ENCODE measurements at places on chromosomes 1 and 21. TPM values are rescaled to one million over a fixed set of nuclear protein-coding genes. Genes with fewer than 3 reads are reported as not detected.

The RNASEL gene
- 6.9 TPM for polyA plus RNA-seq

The OR10J1 gene
- not detected for polyA plus RNA-seq

The AADACL4 gene
- polyA plus RNA-seq: 0.21 TPM

The CDC7 gene
- 2.6 TPM for polyA plus RNA-seq

The OR14K1 gene
- not detected for polyA plus RNA-seq

The KCNK1 gene
- 3.0 TPM for polyA plus RNA-seq

The TTC24 gene
- not detected for polyA plus RNA-seq

The SLAMF7 gene
- not detected for polyA plus RNA-seq

DNA sequence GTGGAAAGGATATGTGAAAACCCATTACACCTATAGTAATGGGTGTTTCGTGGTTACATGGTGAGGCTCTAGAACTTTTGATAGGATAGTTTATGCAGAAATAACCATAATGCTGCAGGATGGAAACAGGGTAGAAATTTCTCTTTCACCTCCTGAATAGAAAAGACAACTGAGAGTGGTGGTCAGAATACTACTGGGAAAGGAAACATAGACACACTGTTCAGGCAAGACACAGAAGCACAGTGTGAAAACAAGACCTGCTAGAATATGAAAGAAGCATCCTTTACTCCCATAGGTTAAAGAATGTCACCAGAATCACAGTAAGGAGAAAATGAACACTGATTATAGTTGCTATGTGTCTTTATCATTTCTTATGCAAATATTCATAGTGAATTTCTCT, 496.6 kb downstream of the DPYD start:
- DNase-seq: no peak

DNA sequence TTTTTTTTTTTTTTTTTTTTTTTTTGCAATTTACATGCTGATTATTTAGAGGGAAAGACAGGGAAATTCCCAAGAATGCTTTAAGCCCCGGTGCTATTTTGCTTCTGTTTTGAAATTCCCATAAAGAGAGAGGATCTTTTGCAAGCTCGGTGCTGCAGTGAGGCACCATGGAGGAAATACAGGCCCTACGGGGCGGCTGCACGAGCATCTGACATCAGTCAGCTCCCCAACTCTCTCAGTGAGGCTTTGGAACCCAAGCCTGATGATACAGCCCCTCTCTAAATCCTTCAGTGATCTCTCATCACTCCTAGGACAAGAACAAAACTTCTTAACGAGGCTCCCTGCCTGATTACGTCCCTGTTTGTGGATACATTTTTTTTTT, 791 bp upstream of the CHI3L1 start:
- DNase-seq: no peak

DNA sequence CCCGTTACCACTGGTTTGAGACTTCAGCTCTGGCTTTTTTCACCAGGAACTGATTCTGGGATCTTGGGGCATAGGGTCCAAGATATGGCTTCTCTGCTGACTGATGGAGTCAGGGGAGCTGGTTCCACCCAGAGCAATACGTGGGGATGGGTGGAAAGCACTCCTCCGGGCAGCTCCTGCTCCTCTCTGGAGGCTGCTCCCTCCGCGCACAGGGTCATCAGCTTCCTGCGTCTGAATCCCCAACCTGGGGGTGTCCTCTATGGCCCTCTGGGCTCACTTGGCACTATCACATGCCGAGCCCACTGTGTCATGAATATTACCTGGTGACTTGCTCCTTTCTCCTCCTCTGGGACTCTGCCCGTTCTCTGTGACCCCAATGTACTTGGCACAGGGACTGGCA, 405.4 kb upstream of the VAMP3 start:
- no peak for DNase-seq

DNA sequence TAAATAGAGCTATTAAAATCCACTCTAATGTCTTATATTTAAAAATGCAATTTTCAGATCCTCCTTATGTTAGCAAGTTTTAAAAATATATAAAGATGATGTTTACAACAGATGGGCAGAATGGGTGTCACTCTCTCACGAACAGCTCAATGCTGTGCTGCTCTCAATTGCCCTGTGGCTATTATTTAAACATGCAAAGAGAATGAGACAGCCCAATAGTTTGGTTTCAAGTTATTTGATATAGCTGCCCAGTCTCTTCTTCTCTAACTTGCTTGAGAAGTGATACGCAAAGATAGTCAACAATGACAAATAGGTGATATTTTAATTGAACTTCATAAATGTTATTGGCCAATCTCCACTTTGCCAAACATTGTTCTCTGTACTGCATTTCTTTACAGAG, 199.3 kb upstream of the GREM2 start:
- DNase-seq: no peak

DNA sequence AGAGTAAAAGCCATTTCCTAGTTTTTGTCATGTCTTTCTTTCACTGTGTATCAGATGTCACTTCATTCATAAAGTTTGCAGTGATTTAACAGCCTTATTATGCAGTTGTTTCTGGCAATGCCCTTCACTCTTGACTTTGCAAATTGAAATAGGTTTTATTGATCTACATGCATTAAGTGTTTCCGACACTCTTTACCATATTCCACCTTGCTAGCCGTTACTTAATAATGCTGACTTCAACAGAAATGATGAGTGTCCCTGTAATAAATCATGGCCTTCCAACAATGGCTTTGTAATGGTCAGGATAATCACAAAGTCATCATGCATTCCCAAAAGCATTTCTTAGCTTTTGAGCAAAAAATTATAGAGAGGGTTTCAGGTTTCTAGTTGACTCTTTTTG, 236.8 kb upstream of the FMN2 start:
- no peak for DNase-seq

DNA sequence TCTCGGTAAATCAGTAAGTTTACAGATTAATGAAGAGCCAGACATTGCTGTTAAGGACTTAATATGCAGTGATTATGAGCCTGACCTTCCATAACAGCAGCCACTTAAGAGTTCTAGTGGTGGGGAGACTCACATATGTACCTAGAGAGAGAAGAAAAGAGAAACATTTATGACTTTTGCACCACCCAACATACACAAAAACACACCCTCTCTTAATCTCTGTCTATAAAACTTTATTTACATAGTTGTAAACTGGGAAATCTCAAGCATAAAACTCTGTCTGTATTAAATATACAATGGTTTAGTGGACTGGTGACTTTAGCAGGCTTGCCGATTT, 347.4 kb upstream of the ADGRL2 start:
- DNase-seq: no peak

- DNase-seq: no peak
Observed at GRCh38 chr1:45260244-45260643, 53.8 kb upstream of the ZSWIM5 start.

GRCh38 chr1:229089586-229090208, 181.2 kb upstream of the RAB4A start:
- no peak for DNase-seq

DNA sequence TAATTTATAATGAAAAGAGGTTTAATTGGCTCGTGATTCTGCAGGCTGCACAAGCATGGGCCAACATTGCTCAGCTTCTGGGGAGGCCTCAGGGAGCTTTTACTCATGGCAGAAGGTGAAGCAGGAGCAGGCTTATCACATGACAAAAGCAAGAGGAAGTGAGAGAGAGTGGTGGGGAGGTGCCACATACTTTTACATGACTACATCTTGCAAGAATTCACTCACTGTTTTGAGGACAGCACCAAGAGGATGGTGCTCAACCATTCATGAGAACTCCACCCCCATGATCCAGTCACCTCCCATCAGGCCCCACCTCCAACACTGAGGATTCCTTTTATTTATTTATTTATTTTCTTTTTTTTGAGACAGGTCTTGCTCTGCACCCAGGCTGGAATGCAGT, 5.5 kb upstream of the PLEKHM2 start:
- peak; percentile 73 for DNase-seq

GRCh38 chr1:90414201-90414600, 302.9 kb downstream of the BARHL2 start:
- no peak for DNase-seq

DNA sequence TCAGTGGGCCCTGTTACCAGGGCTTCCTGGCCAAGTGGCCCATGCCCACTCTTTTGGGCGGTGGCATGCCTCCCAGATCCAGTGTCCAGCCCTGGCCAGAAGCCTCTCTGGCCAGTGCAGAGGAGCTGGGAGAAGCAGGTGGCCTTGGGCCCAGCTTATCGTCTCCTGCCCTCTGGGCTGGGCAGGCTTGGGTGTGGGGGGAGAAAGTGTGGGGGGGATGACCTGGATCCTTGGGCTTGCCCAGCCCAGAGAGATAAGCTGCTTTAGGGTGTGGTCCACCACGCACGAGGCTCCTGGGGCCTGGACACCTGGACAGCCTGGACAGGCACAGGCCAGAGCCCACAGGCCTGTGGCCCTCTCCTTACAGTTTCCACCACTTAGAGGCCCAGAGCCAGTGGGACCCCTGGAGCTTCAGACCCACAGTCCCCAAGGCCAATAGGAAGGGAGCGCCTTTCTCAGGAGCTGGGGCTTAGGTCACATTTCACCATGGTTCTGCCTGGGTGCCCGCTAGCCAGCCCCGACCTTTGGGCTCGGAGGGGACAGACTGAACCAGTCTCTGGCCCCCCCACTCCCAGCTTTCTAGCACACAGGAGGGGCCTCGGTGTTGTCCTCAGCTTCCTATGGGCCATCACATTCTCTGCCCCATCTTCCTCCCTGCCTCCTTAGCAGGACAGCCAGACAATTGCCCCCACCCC, 1.8 kb downstream of the ESPN start:
- DNase-seq: no peak
